ENCODE measurements at places on chromosomes 6 and 20.

- no peak for DNase-seq
These were observed 12.2 kb upstream of the GCLC start for GRCh38 chr6:53556986-53557715.

- no peak for DNase-seq
These were observed 78.4 kb downstream of the AHI1 start for GRCh38 chr6:135419162-135419561.

- no peak for DNase-seq
These were observed 12.9 kb downstream of the ANKS1A start for GRCh38 chr6:34901930-34902329.

GRCh38 chr6:54193560-54193959, 82.3 kb downstream of the MLIP start:
- no peak for DNase-seq

GRCh38 chr6:43951063-43951755, 176.0 kb downstream of the MRPL14 start:
- no peak for DNase-seq

GRCh38 chr6:2589171-2589661, 161.5 kb downstream of the MYLK4 start:
- DNase-seq = no peak

- no peak for DNase-seq
These were observed 87.7 kb downstream of the ME1 start for GRCh38 chr6:83343121-83343520.

DNA sequence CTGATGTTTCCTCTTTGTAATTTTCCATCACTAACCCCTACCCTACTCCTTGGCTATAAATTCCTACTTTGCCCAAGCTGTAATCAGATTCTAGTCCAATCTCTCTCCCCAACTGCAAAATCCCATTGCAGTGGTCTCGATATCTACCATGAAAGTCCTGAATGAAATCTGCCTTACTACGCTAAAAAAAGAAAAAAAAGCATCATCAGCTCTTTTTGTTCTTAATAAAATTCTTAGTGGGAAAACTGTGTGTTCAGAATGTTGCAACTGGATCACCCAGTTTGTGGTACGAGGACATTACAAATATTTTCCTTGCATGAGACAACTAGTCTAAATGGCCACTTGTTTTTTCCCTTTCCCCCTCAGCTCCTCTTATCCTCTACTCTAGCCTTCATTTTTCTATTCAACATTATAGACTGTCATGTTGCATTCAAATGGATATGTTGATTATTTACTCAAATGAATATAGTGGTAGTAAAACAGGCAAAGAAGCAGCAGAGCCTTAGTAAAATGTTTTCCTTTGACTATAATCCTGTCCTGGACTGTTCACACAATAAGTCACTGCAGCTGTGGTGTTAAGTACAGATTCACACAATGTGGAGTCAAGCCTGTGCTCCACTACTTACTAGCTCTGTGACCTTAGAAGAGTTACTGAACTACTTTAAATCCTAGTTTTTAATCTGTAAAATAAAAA, 527.1 kb upstream of the MARCKS start:
- no peak for DNase-seq

DNA sequence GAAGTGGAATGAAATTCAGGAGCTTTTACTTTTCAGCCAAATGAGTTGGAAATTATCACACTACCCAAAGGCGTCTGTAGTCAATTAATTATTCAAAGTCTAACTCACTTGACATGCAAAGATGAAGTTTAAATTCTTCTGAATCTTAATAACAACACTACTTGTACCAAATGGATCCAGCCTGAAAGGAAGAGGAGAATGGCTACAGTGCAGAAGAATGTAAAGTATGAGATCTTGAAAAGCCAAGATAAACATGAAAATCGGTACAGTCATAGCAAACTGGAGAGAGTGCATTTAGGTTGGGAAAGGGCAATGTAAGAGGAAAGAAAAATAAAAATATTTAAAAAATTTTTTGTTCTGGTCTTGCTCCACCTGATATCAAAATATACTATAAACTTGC, 195.5 kb downstream of the SIM1 start:
- DNase-seq = no peak

DNA sequence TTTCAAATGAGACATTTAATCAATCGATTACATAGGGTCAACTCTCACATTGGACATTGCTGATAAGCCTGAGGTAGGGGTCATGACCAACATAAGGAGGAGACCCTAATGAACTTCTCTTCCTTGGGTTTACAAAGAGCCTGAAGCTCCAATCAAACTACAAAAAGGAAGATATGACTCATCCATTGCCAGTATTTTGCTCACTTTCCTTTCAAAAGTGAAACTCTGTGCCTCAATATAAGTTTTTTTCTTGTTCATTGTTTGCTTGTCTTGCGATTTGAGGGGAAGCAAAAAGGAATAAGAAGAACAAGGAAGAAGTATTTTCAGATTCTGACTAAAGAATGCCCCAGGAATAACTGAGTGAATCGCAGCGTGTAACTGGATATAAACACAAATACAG, 38.8 kb upstream of the KHDRBS2 start:
- no peak for DNase-seq

DNA sequence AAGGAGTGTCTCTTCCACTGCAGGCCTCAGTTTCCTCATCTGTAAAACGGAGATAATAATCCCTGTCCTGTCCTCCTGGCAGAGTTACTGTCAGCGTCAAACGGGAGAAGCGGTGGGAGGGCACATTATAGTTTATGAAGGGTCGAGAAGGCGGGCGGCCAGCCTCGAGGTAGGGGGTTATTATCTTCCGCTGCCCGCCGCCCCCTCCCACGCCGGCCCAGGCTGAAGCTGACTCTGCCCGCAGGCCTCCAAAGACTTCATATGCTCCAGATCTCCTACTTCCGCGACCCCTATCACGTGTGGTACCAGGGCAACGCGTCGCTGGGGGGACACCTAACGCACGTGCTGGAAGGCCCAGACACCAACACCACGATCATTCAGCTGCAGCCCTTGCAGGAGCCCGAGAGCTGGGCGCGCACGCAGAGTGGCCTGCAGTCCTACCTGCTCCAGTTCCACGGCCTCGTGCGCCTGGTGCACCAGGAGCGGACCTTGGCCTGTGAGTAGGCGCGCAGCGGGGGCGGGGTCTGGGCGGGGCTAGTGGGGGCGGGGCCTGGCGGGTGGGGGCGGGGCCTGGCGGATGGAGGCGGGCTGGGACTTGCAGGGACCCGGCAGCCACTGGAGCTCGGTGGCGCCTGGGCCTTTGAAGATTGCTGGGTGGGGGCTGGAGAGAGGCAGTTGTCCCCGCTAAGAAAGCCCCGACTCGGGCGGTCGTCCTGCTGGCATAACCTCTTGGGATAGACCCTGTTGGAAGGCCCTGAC, 2.8 kb downstream of the PROCR start:
- no peak for DNase-seq

DNA sequence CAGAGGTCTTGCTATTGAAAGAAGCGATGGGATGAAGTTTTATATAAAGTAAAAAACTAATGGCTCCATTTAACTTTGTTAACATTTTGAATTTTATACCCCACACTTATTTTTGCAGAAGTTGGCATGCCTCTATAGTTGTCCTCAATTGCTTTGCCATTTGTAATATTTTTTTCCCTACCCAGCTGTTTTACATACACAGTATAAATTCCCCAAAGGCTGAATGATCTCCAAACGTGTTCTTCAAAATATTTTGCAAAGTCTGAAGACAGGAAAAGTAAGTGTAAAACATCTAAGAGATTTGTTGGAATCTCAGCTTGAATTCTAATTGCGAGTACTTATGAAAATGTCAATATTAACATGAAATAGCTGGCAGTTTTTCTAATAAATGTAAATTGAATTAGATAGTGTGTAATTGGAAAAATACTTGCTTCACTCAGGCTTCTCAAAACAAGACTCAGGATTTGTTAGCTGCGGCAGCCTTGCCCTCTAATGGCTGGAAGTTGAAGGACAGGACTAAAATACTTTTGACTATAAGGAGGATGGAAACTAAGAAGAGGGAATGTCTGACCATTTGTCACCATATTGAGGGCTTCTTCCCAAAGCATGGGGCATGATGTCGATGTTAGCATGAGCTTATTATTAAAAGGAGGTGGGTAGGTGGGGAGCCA, 226.8 kb downstream of the UST start:
- DNase-seq = no peak

DNA sequence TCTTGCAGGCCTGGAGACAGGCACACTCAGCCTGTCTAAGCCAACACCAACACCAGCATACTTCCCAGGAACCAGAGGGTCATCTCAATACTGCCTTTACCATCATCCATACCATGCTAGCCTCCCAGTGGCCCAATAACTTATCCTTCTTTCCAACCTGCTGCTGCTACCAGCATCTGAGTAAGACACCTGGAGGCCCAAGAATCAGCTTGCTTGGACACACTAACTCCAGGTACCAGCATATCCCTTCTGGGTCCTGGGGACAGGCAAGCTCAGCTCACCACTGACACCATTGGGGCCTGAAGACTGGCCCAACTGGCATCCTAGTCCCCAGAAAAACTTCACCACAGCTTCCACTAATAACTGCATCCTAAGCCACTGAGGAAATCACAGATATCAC, 205.3 kb downstream of the CD109 start:
- no peak for DNase-seq

DNA sequence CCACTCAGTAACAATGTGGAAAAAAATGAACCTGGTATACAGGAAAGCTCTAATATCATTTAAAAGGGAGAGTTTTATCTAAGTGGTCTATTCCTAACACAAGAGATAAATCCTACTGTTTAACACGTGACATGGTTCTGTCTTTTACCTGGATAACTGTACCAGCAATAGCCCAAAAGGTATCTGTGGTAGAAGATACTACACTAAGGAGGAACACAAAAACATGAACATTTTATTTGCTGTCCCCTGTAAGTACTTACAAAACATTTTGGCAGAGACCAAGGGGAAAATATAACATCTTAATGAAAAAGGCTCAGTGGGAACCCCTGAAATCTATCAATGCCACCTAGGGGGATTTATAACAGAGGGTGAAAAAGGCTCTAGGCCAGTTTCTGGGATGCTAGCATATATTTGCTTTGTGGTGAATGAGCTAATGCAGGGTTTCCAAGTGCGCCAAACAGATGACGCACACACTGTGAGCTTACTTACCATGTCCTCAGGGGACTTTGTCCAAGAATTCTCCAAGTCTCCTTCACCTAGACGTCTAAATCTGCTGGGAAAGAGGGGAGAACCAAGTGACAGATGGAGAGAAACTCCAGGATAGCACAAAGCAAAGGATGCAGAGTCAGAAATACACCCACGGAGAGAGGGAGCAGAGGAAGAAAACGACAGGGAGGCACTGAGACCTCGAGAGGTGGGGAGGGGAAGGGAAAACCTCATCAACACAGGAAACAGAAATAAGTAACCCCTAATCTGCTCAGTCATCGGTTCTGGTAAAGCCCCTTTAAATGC, 147.9 kb upstream of the PRND start:
- DNase-seq = no peak

- no peak for DNase-seq
These were observed 2.0 kb downstream of the ACSS1 start for GRCh38 chr20:25055711-25056495.
